Endothelial cell (in vitro differentiated cells): ENCODE measurements at places on chromosomes 3 and 15. TPM values are rescaled to one million over a fixed set of nuclear protein-coding genes. Genes with fewer than 3 reads are reported as not detected.

DNA sequence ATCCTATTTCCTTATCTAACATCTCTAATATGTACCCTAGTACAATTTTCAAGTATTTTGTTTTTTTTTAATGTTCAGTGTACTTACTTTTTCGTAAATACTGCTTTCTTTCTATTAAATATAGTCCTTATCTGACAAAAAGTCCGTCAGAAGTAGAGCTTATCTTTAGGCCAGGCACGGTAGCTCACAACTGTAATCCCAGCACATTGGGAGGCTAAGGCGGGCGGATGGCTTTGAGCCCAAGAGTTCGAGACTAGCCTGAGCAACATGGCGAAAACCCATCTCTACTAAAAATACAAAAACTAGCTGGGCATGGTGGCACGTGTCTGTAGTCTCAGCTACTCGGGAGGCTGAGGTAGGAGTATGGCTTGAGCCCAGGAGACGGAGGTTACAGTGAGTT is 41.1 kb downstream of the USP3 start:
- DNase-seq, result no peak
- H3K4me1 ChIP-seq, result peaks cover 11% of the 10 kb centered on the region
- no peaks in the 10 kb centered on the region for H3K36me3 ChIP-seq
- H3K27ac ChIP-seq, result no peak overlapping the region
- no peak overlapping the region for H3K4me3 ChIP-seq
- no peaks in the 10 kb centered on the region for H3K27me3 ChIP-seq

DNA sequence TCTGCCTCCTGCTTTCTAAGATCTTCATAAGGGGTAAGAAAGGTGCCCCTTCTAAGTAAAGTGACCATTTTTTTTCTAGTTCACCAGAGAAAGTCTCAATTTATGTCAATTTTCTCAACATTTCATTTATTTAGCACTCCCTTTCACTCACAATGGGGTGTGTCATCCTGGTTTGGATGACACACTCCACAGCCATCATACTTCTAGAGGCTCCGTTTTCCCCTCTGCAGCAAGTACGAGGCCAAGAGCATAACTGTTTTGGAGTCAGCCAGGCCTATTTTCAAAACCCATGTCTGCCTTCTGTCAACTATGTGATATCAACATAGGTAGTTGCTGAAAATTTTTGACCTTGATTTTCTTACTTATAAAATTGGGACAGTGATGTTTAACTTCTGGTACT is 703.2 kb downstream of the NLGN1 start:
- no peaks in the 10 kb centered on the region for H3K27me3 ChIP-seq
- DNase-seq, result no peak
- no peaks in the 10 kb centered on the region for H3K36me3 ChIP-seq
- H3K4me1 ChIP-seq, result no peaks in the 10 kb centered on the region

DNA sequence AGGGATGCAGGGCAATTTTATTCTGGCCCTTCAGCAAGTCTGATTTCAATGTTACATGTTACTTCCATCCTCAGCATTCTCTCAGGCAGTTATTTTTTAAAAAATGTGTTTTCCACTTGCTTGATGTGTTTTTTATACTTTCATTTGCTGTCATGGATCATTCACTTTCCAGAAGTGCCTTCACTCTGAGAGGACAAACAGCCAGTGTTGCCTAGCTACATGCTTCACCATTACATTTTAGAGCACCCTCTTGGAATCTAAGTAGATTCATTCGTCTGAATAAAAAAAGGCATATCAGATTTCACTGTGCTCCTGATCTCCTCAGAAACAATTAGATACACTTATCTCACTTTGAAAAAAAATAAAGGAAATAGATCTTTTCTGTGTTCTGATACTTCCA is 93.6 kb upstream of the POU1F1 start:
- H3K4me1 ChIP-seq, result no peaks in the 10 kb centered on the region
- no peak overlapping the region for H3K4me3 ChIP-seq
- no peak for DNase-seq
- no peak overlapping the region for H3K27ac ChIP-seq
- H3K36me3 ChIP-seq, result no peaks in the 10 kb centered on the region
- peaks cover 2% of the 10 kb centered on the region for H3K27me3 ChIP-seq

GRCh38 chr15:56805466-56806147 is 72.3 kb upstream of the ZNF280D start:
- DNase-seq, result no peak
- no peaks in the 10 kb centered on the region for H3K4me1 ChIP-seq
- no peaks in the 10 kb centered on the region for H3K27me3 ChIP-seq
- H3K36me3 ChIP-seq, result no peaks in the 10 kb centered on the region
- no peak overlapping the region for H3K4me3 ChIP-seq
- H3K27ac ChIP-seq, result no peak overlapping the region

GRCh38 chr3:129688271-129688895 is 81.9 kb upstream of the PLXND1 start:
- H3K4me3 ChIP-seq, result no peak overlapping the region
- H3K27ac ChIP-seq, result no peak overlapping the region
- peak; percentile 30 for DNase-seq
- no peaks in the 10 kb centered on the region for H3K36me3 ChIP-seq

- no peaks in the 10 kb centered on the region for H3K4me1 ChIP-seq
- no peak for DNase-seq
- peaks cover 3% of the 10 kb centered on the region for H3K27me3 ChIP-seq
- H3K36me3 ChIP-seq, result no peaks in the 10 kb centered on the region
- no peak overlapping the region for H3K27ac ChIP-seq
Observed at GRCh38 chr3:145628211-145628610, 532.8 kb downstream of the PLOD2 start.

- H3K4me3 ChIP-seq, result no peak overlapping the region
- H3K36me3 ChIP-seq, result no peaks in the 10 kb centered on the region
- H3K27me3 ChIP-seq, result no peaks in the 10 kb centered on the region
- H3K27ac ChIP-seq, result no peak overlapping the region
Observed at GRCh38 chr15:69200832-69201745, 40.7 kb downstream of the GLCE start.

Gene AADACL2
- not detected for total RNA-seq

Gene SPTBN5
- total RNA-seq, result 9.4 TPM
